Breast epithelium (tissue), 4 donors: ENCODE measurements at places on chromosomes 1 and 21. TPM values are rescaled to one million over a fixed set of nuclear protein-coding genes. Genes with fewer than 3 reads are reported as not detected.

DNA sequence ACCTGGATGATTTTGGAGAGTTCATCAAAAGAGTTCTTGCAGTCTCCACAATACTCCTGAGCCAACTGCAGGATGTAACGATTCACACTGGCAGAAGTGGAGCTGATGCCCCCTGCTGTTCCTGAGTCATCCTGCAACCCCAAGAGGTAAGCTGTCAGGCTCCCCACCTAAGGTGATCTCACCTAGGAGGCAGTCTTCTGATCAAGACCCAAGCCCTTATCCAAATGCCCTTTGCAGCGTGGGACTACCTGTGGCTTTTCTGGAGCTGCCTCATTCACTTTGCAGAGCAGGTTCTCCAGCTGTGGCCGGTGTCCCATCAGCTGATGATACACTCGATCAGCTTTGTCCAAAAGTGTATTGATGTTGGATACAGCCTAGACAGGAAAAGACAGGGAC is 96.4 kb downstream of the UBR4 start:
- DNase-seq: no peak

DNA sequence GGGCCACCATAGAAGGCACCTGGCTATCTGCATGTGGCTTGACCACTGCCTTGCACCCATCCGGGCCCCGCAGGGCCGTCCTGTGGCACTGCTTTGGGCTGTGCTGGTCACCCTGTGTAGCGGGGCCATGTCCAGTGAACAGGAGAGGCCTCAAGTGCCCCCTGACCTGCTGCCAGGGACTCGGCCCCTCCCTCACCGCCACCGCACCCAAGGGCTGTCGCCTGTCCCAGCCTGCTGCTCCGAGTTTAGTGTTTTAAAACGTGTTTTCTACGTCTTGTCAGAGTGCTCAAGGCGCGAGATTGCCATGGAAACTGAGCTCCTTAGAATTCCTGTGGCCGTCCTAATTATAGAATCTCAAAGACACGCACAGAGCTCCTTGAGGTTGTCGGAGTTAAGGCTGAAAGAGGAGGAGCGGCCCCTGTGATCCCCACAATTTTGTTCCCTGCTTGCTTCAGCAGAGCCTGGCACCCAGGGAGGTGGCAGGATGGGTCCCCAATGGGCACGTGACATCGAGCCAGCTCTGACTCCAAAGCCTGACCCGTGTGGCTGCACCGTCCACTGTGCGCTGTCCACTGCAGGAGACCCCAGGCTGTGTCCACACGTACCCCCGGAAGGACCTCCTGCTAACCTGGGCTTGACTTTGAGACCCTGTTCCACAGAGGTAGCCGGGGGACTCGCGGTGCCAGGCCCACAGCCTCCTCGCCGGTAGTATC is 66.2 kb downstream of the FAAP20 start:
- no peak for DNase-seq

GRCh38 chr1:67431156-67431765 is 1.1 kb upstream of the SERBP1 start:
- DNase-seq: no peak

- DNase-seq: no peak
Measured at GRCh38 chr1:109649491-109649914, 6.4 kb upstream of the GSTM4 start.

- DNase-seq: no peak
Measured at GRCh38 chr1:119266858-119267257, 101.7 kb upstream of the HAO2 start.

DNA sequence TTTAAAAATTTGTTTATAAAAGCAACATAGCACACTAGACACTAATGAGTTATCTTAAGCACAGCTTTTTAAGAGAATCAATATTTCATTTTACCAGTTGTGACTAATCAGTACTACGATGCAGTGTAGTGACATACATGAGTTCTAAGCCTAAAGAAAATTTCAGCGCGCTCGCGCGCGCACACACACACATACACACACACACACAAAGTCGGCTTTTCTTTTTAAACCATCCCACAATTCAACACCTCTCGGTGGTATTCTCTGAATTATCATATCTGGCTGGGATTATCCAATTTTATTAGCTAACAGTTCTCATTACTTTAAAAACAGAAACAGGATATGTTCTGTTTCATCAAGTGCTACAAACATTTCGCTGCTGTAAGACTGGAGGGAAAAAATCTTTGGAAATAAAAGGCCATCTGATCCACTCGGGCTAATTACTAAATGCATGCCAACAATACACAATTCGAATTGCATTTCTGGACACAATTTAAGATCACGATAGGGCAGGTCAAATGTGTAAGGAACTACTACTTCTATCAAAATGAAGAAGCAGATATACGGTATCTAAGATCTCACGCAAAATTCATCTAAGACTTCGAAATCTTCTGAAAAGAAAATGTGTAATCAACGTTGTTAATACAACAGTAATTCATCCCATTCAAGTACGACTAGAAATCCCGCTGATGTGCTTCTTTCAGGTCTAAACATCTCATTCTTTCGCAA is 1.2 kb downstream of the TUT4 start:
- DNase-seq: no peak

- no peak for DNase-seq
Measured at GRCh38 chr1:77631302-77631701, 51.2 kb downstream of the ZZZ3 start.

GRCh38 chr1:116310180-116310579 is 62.9 kb upstream of the ATP1A1 start:
- no peak for DNase-seq

DNA sequence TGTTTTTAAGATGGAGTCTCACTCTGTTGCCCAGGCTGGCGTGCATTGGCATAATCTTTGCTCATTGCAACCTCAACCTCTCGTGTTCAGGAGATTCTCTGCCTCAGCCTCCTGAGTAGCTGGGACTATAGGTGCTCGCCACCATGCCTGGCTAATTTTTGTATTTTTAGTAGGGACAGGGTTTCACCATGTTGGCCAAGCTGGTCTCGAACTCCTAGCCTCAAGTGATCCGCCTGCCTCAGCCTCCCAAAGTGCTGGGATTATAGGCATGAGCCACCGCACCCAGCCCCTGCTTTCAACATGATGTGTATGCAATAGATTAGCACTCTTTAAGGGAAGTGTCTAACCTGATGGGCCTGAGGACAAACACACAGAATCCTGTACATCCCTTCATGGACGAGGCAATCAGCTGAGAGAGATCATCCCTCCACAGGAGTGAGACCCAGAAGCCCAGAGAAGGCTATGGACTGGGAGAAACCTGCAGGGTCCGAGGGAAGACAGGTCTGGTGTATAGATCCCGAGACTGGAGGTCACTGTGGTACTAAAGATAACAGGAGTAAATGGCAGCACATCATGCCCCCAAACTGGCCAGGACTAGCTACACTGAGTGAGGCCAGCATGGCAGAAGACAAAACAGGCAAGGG is 5.6 kb upstream of the DEGS1 start:
- no peak for DNase-seq

GRCh38 chr1:19361611-19362147 is 49.6 kb downstream of the SLC66A1 start:
- no peak for DNase-seq

CR1L gene
- not detected for total RNA-seq

CCDC181 gene
- 0.66 TPM for total RNA-seq

AADACL3 gene
- total RNA-seq: not detected

MYOM3 gene
- 0.32 TPM for total RNA-seq

SLC16A4 gene
- total RNA-seq: 0.96 TPM

VAV3 gene
- 153 TPM for total RNA-seq

THEM5 gene
- total RNA-seq: not detected

EIF4G3 gene
- total RNA-seq: 50.8 TPM
